ENCODE measurements at places on chromosomes 2 and 18.

- DNase-seq, result no peak
Measured at GRCh38 chr2:19812166-19812565, 89.6 kb downstream of the TTC32 start.

DNA sequence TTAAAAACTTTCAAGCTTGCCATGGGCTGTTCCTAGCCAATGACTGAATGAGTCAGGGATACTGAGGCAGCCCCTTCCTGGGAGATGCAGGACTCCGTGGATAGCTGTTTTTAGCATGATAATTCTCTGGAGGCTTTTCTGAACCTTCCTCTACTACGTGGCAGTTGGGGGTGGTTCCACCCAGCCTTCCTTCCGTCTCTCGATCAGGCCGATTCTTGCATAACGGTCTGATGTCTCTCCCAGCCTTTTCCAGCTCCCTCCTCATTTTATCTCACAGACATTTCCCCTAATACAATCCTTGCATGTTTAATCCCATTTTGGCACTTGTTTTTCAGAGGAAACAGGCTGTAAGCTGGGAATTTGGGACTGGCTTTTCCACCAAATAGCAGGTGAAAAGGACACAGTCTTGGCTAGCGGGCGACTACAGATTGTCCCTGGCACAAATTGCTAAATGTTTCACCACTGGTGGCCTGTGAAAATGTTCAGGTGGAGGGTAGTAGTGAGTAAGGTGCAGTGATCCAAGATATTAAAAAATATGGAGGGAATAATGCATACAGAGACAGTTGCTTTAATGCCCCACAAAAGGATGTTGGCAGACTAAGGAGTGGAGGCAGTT, 21.0 kb upstream of the CTLA4 start:
- no peak for DNase-seq

GRCh38 chr2:155151472-155151871, 453.0 kb downstream of the KCNJ3 start:
- DNase-seq, result no peak

GRCh38 chr2:108215794-108216211, 24.0 kb upstream of the SULT1C3 start:
- DNase-seq, result no peak

DNA sequence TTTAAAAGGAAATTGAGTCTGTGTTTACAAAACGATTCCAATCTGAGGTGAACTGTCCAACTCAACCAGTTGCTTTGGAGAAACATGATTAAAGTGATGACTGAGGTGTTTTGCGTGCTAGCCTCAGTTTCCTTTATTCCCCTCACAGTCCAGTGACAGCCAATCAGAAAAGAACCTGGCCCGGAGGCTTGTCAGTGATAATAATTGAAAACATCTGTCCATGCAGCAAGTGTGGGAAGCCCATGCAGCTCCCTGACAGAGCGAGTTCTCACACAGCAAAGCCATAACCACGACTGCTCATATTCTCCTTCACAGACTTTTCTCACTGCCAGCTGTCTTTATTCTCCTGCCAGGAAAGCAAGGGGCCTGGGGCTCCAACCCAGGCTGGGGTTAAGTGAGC, 613.4 kb downstream of the ARHGAP15 start:
- no peak for DNase-seq

All from stimulated activated naive CD4-positive, alpha-beta T cell treated with Interleukin-2 at 50 U/mL for 16 hours (primary cell).